ENCODE measurements at places on chromosomes 3 and 15.
A peak's percentile ranks its signal among the peaks of the same experiment; 100 is the strongest.

- peak; percentile 82 for DNase-seq
Measured at GRCh38 chr3:106013971-106014370, 145.2 kb upstream of the CBLB start.

DNA sequence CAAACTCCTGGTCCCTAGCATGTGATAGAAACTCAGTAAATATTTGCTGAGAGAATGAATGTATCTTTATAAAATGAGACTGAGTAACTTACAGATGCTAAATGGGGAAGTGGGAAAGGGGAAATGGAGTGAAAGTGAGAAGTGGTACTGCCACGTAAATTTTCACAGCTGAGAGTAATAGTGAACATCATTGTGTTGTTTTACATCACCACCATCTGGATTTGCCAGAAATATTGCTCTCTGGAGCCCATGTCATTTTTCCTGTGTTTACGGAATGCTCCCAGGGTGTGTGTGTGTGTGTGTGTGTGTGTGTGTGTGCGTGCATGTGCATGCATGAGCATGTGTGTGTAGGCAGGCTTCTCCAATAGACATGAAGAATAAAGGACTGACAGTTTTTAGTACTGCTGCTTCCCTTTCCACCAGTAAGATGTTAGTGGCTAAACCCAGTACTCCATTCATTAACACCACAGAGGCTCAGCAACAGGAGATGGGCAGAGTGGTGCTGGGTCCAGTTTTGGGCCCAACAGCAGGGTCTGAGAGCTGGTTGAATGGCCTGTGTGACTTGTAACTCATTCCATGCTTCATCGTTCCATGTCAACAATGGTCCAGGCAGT lies 57.3 kb downstream of the DIPK2A start:
- DNase-seq, result no peak

DNA sequence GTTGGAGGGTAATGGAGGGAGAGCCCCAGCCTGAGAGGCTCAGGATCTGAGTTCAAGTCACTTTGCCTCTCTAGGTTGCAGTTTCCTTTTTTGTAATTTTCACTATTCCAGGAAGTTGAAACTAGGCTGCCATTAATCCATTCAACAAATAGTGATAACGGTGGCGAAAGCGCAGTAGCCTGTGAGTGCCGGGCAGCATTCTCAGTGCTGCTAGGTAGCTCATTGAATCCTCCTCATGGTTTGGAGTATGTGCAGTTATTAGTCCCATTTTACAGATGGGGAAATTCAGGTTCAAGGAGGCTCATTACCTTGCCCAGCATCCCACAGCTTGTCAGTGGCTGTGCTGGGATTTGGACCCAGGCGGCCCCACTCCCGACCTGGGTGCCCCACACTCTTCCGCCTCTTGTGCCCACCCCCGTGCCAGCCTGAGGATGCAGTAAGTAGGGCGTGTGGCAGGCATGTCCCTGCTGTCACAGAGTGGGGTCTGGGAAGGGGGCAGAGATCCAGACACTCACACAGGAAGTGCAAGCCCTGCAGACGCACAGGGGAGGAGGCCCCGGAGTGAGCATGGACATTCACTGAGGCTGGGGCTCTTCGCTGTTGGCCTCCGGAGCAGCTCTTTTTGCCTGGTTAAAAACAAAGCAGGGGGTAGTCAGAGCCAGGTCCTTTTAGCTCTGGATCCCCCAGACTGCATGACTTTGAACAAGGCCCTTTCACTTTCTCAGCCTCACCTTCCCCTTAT lies 58.8 kb downstream of the SLC6A6 start:
- DNase-seq, result no peak

GRCh38 chr3:178475062-178475461 lies 61.2 kb upstream of the KCNMB2 start:
- no peak for DNase-seq

DNA sequence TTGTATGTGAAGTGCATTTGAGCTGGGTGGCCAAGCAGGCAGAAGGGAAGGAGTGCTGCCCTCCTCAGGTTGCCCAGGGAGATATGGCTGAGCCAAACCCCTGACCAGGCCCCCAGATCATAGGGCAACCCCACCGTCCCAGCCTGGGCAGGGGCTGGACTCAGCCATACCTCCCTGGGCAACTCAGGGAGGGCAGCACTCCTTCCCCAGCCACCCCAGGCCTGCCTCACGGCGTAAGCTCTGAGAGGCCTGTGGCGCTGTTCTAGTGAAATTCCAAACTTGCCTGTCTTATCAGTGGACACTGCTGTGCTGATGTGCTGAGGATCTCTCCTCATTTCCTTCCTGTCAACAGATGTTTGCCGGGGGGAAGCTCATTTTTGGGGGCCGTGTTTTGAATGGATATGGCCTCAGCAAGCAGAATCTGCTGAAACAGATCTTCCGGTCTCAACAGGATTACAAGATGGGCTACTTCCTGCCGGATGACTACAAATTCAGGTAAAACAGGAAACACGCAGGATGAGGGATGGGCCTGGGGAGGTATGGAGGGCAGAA lies 57.6 kb upstream of the FGD5 start:
- no peak for DNase-seq

GRCh38 chr3:191065181-191065805 lies 133.7 kb upstream of the OSTN start:
- peak; percentile 16 for DNase-seq

GRCh38 chr15:78788016-78788660 lies 23.1 kb downstream of the ADAMTS7 start:
- no peak for DNase-seq

- no peak for DNase-seq
Measured at GRCh38 chr3:141816958-141817357, 53.8 kb downstream of the GRK7 start.

DNA sequence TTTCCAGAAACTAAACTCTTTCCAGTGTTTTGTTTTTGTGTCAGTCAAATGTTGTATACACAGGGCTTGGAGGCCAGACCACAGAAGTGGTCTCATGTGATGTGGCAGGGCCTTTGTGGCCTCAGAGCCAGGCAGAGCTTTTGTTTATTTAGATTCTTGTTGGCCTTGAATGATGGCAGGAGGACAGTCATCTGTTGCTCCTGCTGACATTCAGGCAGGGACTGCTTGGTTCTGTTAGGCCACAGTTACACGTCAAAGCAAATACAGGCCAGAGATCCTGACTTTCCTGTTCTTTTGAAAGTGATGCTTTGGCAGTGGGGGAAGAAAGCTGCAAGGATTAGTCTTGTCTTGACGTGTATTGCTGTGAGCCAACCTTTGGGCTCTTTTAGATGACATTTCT lies 325.1 kb downstream of the CACNA2D3 start:
- no peak for DNase-seq

All from fibroblast of skin of scalp (primary cell).